ENCODE measurements at places on chromosomes 2 and 18.

DNA sequence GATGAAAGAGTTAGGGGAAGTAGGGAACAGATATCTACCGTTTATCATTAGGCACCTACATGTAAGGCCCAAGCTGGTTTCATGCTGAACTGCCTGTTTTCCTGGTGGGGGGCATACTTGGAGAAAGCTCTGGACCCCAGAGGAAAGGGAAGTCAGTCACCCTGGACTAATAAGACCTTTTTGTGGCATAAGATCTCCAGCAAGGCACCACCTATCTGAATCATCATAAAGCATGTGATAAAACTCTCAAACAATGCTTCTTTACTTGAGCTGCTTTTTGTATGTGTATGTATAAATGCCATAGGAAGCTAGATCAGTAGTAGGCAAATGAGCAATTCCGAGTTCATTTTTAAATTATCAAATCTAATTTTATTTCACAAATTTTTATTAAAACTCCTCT, 104.8 kb downstream of the TANC1 start:
- DNase-seq: no peak

GRCh38 chr2:236875906-236876505, 209.7 kb upstream of the COPS8 start:
- no peak for DNase-seq

GRCh38 chr2:145958611-145959010, 1438.7 kb upstream of the ZEB2 start:
- no peak for DNase-seq

- peak; percentile 7 for DNase-seq
Observed at GRCh38 chr2:16869711-16870110, 204.1 kb upstream of the CYRIA start.

DNA sequence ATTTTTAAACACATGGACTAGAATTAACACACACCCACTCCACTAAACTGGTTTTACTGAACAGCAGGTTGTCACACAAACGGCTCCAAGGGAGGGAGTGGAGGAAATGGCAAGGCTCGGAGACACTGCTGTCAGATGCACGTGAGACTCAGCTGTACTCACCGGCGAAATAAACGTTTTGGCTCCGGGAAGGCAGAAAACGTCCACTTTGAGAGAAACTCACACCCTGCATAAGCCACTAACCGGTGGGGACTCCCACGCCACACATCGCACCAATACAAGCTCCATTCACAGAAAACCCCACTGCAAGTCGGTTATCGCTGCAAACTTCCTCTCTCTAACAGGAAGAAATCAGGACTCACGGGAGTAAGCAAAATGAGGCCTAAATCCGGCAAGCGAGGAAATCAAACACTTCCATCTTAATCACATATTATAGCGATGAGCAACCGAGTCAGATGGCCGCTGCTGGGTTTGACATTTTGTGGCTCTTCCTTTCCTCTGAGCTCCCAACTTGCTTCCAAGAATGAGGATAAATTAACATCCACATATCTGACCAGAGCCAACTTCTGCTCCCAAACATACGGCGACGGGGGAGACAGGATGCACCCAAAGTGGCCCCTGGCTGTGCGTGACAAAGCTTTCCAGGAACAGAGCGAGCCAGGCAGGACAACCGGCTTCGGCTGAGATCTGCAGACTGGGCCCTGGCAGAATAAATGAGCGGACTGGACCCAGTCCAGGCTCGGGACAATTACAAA, 63.5 kb downstream of the HDAC4 start:
- no peak for DNase-seq

DNA sequence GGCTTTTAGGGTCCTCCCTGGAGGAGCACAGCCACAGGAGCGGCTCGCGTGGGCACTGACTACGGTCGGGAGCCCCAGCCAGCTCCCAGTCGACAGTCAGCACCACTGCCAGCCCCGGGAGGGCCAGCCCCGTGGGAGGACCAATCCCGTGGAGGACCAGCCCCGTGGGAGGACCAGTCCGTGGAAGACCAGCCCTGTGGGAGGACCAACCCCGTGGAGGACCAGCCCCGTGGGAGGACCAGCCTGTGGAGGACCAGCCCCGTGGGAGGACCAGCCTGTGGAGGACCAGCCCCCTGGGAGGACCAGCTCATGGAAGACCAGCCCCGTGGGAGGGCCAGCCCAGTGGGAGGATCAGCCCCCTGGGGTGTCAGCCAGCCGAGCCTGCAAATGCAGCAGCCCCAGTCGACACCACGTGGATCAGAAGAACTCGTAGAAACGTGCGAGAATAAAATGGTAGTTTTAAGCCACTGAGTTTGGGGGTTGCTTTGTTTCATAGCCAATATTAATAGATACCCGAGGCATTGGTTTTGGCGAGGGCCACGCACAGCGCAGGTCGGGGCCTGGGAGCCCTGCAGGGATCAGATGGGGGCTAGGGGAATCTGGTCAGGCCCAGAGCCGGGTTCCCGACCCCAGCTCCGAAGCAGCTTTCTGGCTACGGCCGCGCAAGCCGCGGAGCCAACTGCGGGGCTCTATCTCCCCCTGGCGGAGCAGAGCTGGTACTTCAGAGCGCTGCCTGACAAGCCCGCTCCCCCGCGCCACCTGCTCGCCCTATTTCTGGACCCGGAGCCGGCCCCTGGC, 73.0 kb downstream of the TEX51 start:
- peak; percentile 32 for DNase-seq

DNA sequence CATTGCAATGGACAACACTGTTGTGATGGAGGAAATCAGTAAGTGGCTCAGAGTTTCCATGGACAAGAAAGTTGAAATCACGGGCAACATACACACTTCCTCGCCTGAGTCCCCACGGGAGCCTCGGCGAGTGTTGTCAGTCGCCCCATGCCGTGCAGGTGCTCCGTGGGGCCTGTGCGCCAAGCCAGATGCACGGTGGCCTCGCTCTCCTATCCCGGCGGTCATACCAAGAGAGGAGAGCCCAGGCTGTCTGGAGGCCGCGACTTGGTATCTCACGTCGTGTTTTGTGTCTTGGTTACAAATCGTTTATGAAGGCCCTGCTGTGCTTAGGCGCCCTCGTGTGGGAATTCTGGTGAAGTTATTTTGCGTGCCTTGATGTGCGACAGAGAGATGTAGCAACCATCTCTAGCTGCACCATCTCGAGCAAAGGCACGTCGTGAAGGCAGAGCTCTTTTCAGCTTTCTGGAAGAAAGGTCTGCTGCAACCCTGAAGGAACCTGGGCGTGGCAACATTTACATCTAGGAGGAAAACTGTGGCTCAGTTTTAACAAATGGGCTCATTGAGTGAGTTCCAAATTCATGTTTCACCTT, 21.8 kb downstream of the ATG4B start:
- peak; percentile 5 for DNase-seq

DNA sequence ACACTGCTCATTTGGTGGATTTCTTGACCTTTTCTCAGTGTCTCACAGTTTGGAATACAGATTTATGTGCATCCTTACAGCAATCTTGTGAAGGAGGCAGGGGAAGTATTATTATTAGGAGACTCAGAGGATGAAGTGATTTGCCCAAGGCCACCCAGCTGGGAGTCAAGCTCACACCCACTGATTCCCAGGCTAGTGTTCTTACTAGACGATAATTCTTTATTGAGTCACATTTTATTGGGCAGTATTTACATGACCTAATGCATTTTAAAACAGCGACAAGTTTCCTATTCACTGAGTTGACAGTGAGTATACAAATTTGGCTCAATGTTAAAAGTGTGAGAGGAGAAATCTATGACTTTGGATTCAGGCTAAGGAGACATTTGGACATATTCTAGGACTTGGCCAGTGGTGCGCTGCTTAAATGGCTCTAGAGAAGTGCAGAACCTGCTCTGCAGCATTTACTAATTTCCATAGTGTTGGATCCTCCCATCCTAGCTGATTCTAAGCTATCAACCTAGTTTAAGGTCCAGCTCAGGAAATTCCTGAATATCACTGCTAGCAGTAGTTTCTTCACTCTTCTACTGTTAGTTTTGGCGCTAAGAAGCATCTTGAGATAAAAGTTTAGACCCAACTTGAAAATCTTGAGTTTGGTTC, 199.3 kb downstream of the MTX2 start:
- DNase-seq: no peak

DNA sequence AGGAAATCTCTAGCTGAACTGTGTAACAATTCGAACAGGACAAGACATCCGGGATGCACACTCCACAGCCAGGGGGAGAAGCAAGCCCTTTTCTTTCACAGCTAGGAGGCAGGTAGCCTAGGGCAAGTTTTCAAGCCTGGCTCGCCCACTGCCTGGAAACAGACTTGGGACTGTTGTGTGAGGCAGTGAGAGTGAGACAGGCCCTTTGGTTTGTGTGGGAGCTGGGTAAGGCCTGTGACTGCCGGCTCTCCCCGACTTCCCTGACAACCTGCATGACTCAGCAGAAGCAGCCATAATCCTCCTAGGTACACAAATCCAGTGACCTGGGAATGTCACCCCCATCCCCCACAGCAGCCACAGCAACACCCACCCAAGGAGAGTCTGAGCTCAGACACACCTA, 179.7 kb downstream of the WDPCP start:
- no peak for DNase-seq

- DNase-seq: no peak
Observed at GRCh38 chr2:231001921-231002320, 6.0 kb downstream of the SPATA3 start.

- no peak for DNase-seq
Observed at GRCh38 chr2:29253-29652, 17.1 kb downstream of the FAM110C start.

GRCh38 chr18:61992923-61993322, 100.1 kb upstream of the RNF152 start:
- no peak for DNase-seq

All from amygdala (tissue), 56 donors.